ENCODE measurements at places on chromosomes 4 and X.

DNA sequence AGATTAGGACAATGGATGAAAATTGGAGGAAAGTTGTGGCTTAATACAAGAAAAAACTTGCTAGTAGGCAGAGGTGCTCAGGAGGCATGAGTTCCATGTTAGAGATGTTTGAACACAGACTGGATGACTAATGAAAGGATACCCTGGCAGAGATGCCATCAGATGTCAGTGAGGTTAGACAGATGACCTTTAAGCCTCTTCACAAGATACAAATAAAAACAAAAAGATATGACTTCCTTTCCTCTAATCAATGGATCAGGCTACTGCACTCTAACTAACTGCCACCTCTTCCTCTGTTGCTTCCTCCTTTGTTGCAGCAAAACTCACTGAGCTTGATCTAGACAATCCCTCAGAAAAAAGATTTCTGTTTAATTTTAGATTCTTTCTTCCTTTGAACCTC, 14.7 kb downstream of the STAP1 start:
- DNase-seq, result no peak

- no peak for DNase-seq
These were observed 137.7 kb downstream of the LDB2 start for GRCh38 chr4:16760617-16761363.

DNA sequence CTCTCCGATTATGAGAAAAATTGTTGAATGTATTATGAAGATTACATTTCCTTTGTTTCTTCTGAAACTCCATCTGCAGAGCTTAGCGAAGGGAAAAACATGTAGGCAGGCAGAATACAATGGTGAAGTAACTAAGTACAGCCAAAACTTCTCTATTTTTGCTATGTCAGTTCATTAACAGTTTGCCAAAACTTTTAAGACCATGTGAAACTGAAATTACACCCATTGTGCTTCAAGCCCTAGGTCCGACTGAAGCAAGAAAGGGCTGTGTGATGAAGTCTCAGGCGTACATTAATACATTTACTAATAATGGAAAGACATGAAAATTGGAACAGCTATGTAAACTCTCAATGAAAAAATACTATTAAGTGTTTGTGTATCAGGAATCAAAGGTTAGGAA, 398.0 kb downstream of the MAPK10 start:
- no peak for DNase-seq

DNA sequence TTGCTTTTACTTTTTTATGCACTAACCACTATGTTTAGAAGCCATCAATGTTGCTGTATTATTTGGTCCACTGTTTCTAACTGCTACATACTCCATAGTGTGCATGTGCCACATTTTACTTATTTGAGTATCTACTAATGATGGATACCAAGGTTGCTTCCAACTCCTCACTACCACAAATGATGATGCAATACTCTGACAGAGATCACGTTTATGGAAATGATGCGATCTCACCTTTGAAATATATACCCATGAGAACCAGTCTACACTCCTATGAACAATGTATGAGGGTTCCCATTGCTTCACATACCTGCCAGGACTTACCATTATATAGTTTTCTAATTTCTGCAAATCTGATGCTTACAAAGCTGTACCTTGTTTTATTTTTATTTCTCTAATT, 44.2 kb downstream of the HUWE1 start:
- no peak for DNase-seq

- no peak for DNase-seq
These were observed 23.6 kb upstream of the VAMP7 start for GRCh38 chrX:155857561-155857960.

DNA sequence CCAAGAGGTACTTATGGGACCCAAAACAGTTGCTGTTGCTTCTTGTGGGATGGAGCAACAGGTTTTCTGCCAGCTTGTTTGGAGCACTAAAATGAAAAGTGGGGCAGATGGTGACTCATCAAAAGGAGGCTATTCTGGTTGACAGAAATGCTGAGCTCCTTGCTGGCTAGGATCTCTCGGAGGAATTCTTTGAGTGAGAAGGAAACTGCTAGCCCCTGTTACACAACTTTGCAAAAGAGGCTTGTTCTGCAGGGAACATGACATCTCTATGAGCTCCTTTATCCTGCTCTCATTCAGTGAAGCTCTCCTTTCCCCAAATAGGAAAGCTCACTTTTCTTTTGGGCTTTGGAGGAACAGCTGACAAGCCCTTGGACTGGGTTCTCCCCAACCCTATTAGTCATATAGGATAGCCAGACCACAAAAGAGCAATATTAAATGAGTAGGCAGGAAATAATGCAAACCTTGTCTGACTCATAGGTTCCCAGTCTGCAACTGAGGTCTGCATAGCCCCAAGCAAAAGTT, 108.3 kb downstream of the CDS1 start:
- DNase-seq, result no peak

- no peak for DNase-seq
These were observed 53.4 kb downstream of the FAT4 start for GRCh38 chr4:125368146-125368545.

GRCh38 chr4:76198411-76199237, 15.0 kb downstream of the SCARB2 start:
- no peak for DNase-seq

- DNase-seq, result no peak
These were observed 113.5 kb downstream of the RAP1GDS1 start for GRCh38 chr4:98374643-98375042.

DNA sequence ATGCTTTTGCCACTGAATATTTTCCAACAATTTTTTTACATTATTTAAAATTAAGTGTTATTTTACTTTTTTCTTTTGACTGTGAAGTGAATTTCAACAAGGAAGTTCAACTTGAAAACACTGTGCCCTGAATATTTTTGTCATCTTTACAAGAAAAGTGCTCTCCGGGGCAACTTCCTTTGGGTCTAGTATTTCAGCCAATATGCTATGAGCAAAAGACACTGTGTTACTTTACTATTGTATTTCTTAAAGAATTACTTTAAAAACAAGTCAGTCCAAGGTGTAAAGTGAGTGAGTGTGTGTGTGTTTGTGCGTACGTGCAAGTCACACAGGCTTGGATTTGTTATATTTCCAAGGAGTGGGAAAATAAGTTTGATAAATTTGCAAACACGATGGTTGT, 7.6 kb upstream of the USP53 start:
- DNase-seq, result no peak

DNA sequence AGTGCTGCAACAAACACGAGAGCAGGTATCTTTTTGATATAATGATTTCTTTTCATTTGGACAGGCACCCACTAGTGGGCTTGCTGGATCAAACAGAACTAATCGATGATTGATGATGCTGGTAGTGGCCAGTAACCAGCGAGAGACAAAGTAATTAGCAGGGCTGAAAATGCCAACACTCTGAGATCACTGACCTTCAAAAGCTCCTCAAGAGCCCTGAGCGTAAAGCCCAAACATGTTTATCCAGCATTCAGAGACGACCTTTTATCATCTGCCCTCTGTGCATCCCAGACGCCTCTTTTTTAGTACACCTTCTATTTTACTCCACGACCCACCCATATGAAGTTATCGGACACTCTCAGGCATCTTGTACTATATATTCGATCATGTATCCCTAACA, 186.2 kb downstream of the PRDM5 start:
- DNase-seq, result no peak

- DNase-seq, result no peak
These were observed 24.6 kb upstream of the COX7B2 start for GRCh38 chr4:46933686-46934085.

DNA sequence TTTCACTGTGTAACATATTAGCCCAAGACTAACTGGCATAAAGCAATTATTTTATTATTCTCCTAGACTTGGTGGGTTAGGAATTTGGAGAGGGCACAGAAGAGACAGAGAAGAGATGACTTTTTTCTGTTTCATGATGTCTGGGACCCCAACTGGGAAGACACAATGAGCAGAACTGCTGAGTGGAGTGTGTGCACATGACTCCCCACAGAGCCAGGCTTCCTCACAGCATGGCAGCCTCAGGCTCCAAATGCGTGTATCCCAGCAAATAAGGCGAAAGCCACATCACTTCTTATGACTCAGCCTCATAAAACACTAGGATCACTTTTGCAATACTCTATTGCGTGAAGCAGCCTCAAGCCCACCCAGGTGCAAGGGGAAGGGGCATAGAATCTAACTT, 68.4 kb downstream of the MFAP3L start:
- no peak for DNase-seq

GRCh38 chr4:8236106-8236919, 33.2 kb upstream of the HTRA3 start:
- DNase-seq, result no peak

DNA sequence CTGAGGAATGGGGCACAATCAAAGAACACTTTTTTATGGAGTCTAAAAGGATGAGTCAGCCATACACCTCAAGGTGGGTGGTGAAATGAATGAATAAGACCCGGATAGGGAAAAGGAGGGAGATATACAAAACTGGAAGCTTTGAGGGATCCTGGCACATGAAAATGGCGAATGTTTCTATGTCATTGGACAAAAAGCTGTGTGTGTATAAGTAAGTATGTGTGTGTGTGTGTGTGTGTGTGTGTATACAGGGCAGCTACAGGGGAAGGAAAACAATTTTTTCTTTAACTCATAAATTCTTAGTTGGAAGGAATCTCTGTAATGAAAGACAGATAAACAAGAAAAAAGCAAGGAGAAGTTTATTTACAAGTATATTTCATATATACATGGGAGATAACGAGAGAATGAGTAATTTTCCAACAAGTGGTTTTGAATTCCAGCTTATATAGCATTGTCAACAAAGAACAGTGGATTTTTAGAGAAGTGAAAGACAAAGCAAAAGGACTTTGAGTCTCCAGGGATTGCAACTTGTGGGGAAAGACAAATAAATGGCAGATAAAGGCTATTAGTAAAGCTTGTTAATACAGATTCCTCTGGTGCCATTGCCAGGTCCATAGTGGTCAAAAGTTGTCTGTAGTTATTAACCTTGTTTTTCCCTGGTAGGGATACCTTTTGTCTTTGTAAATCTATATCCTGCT, 99.7 kb downstream of the MMRN1 start:
- DNase-seq, result no peak

GRCh38 chr4:53640576-53641453, 49.5 kb upstream of the LNX1 start:
- no peak for DNase-seq

GRCh38 chr4:121155893-121156292, 8.2 kb downstream of the TNIP3 start:
- DNase-seq, result no peak

DNA sequence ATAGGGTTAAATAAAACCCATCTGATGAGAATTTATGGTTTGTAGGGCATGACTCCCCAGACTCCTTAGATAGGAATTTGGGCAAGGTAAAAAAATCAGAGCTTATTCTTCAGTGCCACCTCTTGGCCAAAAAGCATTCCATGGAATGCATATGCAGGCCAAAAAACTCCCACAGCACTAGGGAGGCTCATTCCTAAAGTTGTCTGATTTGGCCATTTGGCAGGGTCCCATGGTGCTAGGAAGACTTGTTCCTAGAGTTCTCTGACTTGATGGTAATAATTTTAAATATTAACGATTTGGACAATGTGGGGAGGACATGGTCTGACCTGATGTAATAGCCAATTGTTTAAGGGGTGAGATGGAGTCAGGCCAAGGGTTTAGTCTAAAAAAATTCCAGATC, 93.0 kb downstream of the SPIN4 start:
- no peak for DNase-seq

- DNase-seq, result no peak
These were observed 15.6 kb downstream of the RPGR start for GRCh38 chrX:38311743-38312142.

- DNase-seq, result no peak
These were observed 62.5 kb downstream of the SLAIN2 start for GRCh38 chr4:48403779-48404178.

- no peak for DNase-seq
These were observed 58.2 kb downstream of the BRWD3 start for GRCh38 chrX:80751456-80751855.

DNA sequence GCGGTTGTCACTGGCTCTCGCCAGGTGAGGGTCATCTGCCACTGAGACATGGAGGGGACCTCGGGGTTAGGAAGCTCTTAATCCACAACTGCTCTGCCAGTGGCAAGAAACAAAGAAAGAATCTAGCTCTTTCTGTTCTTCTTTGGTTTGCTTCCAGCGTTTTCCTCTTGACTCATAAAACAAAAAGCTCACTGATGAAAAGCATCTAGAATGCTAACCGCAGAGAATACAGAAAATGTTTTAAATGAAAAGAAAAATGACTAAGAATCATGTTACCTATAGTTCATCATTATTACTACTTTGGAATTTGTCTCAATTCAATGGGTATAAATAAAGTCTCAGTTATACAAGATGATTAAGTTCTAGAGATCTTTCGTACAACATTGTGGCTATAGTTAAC, 274.8 kb upstream of the TENM3 start:
- DNase-seq, result no peak

DNA sequence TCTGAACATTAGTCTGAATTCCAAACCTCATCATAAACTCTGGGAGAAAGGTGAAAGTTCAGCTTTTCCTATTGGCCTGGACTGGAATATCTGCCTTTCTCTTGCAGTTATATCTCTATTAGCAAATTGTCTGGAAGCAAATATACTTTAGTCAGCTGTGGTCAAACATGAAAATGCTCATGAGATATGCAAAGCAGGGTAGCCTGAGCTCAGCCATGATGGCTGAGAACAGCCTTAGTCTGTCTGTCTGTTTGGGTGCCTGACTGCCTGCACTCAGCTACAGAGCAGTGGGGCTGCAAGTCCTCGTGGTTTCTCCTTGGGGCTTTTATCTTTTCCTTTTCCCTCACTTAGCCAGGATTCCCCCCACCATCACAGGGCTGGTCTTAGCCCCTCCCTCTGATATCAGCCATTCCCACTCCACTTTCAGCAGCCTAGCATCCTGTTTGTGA, 19.5 kb upstream of the PGRMC2 start:
- no peak for DNase-seq

DNA sequence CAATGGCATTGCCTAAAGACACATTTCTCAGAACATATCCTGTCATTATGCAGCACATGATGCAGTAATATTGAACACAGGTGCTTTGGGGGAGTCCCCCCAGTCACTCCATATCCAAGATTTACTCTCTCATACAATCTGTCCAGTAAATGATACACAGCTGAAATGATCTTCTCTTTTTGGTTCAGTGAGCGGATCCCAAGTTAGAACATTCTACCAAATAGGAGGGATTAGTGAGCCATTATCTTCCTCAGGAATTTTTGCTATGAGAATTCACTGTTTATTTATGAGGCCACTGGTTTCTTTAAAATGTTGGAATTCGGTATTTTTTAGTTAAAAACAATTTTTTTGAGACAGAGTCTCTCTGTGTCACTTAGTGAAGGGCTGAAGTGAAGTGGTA, 96.5 kb downstream of the TRAPPC11 start:
- DNase-seq, result no peak

DNA sequence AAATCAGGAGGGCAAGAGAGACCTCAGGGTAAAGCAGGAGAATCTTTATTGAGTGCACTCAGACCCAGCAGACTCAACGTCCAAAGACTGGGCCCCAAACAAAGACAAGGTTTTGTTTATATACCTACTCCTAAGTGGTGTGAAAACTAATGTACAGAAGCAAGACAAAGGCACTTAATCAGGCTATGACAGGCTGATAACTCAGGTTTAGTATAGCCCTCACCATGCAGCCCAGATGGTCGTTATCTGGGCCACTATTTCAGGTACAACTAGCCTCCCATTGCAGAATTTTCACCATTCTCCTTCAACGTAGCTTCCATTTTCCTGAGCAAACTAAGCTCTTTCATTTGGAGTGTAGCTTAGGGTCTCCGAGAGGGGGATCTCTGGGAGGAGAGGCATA, 36.9 kb downstream of the SULT1E1 start:
- DNase-seq, result no peak
